ENCODE measurements at places on chromosomes 16 and 17. TPM values are rescaled to one million over a fixed set of nuclear protein-coding genes. Genes with fewer than 3 reads are reported as not detected.

DNA sequence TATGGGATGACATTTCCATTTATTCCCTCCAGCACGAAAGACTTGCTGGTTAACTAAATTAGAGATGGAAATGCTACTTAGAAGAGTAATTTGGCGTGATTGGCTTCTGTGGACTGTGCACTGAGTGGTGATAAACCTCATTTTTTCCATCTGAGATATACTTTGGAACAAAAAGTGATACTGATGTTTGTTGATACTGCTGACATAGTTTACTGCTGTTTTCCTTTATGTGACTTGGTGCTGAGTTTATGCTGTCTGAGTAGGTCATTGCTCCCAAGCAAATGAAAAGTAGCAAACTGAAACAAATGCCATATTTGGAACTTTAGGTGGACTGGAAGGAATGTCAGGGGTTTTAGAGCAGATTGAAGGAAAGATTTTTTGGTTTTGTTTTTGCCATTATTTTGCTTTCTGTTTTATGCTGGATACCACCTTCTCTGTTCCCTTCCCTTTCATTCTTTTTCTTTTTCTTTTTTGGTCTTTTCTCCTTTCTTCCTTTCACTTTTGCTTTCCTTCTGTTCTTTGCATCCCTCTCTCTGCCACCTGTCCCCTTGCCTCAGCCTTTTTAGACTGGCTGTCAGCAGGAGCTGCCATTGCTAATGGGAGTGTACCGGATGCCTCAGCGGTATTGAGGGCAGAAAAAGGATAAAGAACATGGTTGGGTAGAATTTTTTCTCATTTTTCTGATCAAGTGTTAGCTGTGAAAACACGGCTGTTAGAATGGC is 41.8 kb downstream of the NUP93 start:
- no peak for DNase-seq
- no peak overlapping the region for H3K4me3 ChIP-seq
- no peak overlapping the region for H3K27ac ChIP-seq

DNA sequence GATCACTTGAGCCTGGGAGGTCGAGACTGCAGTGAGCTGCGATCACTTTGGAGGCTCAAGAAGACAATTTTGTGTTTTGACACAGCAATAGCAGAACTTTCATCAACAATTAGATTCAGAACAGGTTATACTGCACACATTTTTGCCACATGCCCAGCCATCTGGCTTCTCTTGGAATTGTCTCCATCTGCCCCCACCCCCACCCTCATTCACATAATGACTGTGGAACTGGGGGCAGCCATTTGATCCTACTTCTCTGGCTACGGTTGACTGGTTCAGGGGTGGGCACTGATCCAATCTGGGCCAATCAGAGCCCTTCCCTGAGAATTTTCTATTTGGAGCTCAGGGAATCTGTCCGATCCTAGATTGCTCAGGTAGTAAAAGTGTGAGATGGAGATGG is 14.0 kb downstream of the TMEM92 start:
- no peaks in the 10 kb centered on the region for H3K27me3 ChIP-seq
- no peak for DNase-seq
- H3K4me1 ChIP-seq = peaks cover 31% of the 10 kb centered on the region
- H3K27ac ChIP-seq = peak overlapping the region; percentile 28

GRCh38 chr16:84565669-84566495 is 52.0 kb downstream of the COTL1 start:
- H3K4me3 ChIP-seq = no peak overlapping the region
- H3K27ac ChIP-seq = no peak overlapping the region
- peaks cover 34% of the 10 kb centered on the region for H3K36me3 ChIP-seq
- H3K4me1 ChIP-seq = no peaks in the 10 kb centered on the region
- DNase-seq = no peak

- no peaks in the 10 kb centered on the region for H3K36me3 ChIP-seq
- H3K4me1 ChIP-seq = peaks cover 9% of the 10 kb centered on the region
- no peak for DNase-seq
- no peak overlapping the region for H3K27ac ChIP-seq
- H3K4me3 ChIP-seq = peak overlapping the region; percentile 59
These were observed 8.9 kb downstream of the OR4D1 start for GRCh38 chr17:58156839-58157803.

- no peaks in the 10 kb centered on the region for H3K36me3 ChIP-seq
- no peaks in the 10 kb centered on the region for H3K27me3 ChIP-seq
These were observed 540 bp upstream of the ACLY start for GRCh38 chr17:41919165-41919817.

DNA sequence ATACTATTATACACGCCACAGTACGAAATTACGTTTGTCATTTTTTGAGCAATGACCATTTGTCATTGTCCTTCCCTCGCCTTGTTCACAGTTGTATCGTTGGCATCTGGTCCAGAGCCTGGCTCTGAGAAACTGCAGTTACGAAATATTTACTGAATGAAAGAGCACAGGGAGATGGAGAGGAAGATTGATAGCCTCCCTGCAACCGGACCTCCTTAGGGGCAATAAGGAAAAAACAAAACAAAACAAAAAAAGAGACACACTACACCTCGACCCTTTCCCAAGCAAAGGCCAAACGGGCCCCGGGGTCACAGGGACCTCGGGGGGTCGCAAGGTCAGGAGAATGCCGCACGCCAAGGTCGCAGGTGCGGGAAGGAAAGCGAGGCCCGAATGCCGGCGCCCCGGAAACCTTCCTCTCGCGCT is 857 bp downstream of the GOT2 start:
- H3K36me3 ChIP-seq = peaks cover 3% of the 10 kb centered on the region
- peaks cover 16% of the 10 kb centered on the region for H3K4me1 ChIP-seq
- peak overlapping the region; percentile 56 for H3K27ac ChIP-seq
- no peaks in the 10 kb centered on the region for H3K27me3 ChIP-seq

Gene ELMO3
- total RNA-seq = 9.7 TPM
